ENCODE measurements at places on chromosomes 5 and 9.

DNA sequence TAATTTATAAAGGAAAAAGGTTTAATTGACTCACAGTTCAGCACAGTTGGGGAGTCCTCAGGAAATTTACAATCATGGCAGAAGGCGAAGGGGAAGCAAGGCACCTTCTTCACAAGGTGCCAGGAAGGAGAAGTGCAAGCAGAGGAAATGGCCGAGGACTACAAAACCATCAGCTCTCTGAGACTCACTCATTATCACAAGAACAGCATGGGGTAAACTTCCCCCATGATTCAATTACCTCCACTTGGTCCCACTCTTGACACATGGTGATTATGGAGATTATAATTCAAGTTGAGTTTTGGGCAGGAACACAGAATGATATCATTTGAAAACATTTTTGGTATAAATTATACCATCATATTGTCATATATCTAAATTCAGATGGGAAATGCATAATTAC, 934.7 kb downstream of the CDH12 start:
- DNase-seq: no peak

DNA sequence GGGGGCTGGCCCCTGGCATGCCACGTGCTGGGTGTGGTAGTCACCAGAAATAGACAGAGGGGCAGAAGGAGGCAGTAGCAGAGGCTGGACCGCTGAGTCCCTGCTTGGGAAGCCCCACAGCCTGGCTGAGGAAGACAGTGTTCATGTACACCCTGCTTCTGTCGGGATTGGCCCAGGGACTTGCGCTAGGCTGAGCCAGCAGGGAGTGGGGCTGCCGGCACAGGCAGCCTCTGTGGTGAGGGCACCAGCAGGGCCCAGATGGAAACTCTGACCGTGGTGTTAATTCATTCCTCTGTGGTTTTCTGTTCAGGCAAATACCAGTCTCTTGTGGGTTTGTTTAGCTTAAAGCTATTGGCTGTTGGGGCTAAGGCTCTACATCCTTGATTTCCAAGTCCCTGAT, 108.6 kb upstream of the RAD23B start:
- no peak for DNase-seq

DNA sequence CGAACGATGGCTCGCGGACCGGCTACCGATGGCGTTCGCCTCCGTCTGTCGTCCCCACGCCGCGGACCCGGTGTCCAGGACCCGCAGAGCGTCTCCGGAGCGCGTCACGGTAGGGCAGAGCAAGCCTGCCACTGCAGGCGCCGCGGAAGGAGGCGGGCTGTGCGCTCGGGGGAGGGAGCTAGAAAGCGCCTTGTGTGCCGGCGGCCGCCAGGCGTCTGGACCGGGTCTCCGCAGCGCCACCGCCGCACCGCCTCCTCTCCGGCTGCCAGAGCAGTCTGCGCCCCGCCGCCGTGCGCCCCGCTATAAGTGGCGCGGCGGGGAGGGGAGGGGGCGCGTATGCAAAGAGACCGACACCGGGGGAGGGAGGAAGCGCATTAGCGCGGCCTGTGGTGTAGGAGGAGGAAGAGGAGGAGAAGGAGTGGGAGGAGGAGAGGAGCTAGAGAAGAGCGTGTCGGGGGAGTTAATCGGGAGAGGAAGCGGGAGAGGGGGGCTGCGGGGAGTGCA, at the start of gene ENC1:
TSS of gene ENC1 (minus strand) at position 279 of the 504 bp plus-strand sequence. CDS start 4,243 bp downstream, outside the sequence.
- peak; percentile 98 for DNase-seq

GRCh38 chr9:136784249-136784996, 6.7 kb upstream of the TMEM141 start:
- no peak for DNase-seq

DNA sequence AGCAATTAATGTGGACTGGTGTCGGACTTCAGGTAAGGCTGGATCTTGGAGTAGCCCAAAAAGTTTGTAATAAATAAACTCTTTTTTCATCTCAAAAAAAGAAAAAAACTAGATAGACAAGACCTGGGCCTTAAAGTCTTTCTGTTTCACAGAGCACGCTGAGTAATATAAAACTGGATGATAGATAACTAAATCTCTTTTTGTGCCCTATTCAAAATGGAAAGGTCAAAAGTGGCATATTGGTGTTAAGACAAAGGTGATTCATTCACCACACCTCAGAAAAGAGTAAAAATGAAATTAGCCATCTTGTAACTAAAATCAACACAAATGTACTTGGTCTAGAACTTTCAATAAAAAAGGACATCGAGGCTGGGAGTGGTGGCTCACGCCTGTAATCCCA, 30.3 kb upstream of the RFK start:
- DNase-seq: no peak

GRCh38 chr5:37810311-37810710, 29.5 kb downstream of the GDNF start:
- peak; percentile 12 for DNase-seq

- peak; percentile 55 for DNase-seq
Measured at GRCh38 chr9:88173378-88173999, 35.2 kb upstream of the SPATA31C2 start.

GRCh38 chr5:166341740-166342337, 1949.6 kb upstream of the WWC1 start:
- DNase-seq: no peak

DNA sequence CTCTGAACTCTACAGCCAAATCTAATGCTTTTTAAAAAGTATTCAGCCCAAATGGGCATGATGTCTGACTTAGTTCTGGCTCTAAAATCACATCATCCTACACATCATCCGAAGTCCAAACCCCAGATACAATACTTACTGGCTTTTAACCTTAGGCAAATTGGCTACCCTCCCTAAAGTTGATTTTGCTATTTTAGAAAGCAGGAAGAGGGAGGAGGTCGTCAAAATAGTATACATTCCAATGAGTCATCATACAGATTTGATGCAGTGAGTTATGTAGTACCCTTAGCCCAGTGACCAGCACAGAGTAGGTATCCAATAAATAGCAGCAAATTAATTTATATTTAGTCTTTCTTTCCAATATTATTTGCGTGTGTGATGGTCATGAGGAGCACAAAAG, 582.0 kb upstream of the TUSC1 start:
- DNase-seq: no peak

GRCh38 chr9:135060461-135061116, 26.9 kb upstream of the OLFM1 start:
- no peak for DNase-seq

DNA sequence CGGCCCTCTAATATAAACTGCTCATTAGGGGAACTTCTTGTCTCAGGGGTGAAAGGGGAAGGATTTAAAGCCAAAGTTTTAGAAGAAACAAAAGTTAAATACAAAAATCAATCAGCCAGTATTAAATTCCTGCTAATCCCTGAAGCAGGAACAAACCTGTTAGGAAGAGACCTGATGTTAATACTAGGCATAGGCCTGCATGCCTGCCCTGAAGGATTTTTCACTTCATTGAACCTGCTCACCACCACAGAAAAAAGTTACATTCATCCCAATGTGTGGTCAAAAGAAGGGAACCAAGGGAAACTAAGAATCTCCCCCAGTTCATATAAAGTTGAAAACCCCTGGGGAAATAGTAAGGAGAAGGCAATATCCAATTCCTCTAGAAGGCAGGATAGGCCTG, 9.4 kb upstream of the RNF180 start:
- no peak for DNase-seq

DNA sequence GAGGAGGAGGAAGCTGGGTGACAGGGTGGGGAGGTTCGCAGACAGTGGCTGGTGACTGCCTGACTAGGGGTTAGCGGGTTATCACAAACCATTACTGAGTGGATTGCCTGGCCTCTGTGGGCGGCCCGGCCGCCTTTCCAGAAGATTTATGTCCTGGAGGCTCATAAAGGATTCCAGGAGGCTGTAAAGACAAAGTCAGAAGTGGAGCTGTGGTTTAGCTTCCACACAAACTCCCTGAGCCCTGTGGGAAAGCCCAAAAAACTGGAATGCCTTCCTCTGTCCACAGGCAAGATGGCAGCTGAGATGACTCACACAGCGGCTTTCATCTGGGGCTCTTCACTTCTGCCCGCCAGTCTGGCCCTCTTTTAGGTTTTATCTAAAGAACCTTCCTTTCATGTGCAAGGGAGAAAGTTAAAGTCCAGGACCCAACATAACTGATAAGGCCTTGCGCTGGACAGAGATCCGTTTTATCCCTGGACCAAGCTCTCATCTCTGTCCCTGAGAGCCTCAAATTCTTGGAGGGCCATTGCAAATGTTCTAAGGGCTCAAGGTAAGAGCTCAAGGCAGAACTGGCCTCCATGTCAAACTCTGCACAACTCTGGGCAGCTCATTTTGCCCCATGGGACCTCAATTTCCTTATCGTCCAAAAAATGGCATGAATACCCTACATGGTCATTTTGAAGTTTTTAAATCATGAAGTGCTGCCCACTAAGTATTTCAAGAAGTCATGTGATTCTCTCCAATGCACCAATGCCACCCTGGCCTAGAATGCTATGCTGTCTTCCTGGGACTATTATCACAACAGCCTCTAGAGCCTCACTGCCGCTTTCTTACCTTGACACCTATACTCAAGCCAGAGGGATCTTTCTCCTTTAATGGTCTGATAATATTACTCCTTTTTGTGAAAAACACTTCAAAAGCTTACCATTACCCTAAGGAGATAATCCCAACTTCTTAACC, 249.4 kb upstream of the TRIM32 start:
- DNase-seq: no peak

DNA sequence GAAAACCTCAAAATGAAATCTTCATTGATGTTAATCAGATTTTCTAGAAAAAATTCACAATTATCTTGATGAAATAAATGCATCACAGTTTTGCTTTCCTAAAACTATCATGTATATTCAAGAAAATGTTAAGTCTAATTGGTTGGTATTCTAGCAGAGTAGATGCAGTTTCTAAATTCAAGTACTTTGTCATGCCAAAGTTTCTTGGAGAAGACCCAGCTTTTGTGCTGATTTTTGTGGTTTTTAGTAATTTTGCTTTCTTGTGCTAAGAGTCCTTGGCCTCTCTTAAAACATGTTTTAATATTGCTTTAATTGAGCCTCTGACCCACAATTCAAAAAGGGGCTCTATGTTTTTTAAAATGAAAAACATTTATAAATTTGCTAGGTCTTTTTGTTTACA, 924.8 kb upstream of the PTPRD start:
- DNase-seq: no peak

GRCh38 chr5:5288201-5288600, 134.3 kb upstream of the ICE1 start:
- no peak for DNase-seq

- no peak for DNase-seq
Measured at GRCh38 chr5:115440782-115441451, 103.7 kb downstream of the FEM1C start.

GRCh38 chr9:125475385-125475784, 213.8 kb downstream of the GAPVD1 start:
- DNase-seq: no peak

DNA sequence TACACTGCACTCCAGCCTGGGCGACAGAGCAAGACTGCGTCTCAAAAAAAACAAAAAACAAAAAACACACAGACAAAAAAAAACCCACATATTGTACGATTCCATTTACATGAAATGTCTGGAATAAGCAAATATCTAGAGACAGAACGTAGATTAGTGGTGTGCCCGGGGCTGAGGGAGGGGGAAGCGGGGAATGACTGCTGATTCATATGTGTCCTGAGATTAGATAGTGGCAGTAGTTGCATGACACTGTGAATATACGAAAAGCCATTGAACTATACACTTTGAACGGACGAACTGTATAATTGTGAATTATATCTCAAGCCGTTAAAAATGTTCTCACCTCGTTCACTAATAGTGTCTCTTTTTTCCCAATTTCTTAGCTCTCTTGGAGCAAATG, 23.9 kb downstream of the FGF1 start:
- no peak for DNase-seq

DNA sequence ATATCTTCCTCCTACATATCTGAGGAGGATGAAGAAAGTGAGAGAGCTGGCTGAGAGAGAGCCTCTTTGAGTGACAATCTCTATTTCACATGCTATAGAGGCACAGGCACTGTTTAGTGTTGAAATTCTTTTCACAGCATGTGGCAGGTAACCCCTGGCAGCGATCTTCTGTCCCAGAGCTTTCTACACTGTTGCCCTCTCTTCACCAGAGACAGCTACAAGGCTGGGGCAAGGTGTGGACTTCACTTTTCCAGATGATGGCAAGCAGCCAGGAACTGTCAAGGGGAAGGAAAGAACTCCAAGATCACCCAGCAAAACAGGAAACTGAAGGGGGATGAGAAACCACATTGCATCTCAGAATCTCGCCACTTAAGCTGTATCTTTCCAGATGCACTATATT, 205.2 kb downstream of the CAAP1 start:
- peak; percentile 30 for DNase-seq

DNA sequence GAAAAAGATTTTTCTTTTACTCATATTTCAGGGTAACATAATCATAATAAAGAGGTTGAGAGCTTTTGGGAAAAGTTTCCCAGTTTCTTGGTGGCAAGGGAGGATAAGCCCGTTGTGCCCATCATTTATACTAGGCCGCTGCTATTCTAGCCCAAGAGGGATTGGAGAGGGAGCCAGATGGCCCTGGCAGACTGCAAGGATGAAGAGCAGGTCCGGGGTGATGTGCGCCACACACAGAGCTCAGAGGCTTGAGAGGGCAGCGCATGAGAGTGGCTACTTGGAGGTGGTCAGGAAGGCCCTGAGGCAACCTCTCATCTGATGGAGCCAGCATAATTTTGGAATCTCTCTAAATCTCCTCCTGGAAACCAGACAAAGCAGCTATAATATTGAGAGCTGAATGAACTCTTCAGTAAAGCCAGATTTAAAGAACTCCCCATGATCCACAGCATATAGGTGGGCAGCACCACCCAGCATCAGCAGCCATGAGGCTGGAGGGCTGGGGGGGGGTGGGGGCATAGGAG, 110.1 kb downstream of the MED27 start:
- DNase-seq: no peak

DNA sequence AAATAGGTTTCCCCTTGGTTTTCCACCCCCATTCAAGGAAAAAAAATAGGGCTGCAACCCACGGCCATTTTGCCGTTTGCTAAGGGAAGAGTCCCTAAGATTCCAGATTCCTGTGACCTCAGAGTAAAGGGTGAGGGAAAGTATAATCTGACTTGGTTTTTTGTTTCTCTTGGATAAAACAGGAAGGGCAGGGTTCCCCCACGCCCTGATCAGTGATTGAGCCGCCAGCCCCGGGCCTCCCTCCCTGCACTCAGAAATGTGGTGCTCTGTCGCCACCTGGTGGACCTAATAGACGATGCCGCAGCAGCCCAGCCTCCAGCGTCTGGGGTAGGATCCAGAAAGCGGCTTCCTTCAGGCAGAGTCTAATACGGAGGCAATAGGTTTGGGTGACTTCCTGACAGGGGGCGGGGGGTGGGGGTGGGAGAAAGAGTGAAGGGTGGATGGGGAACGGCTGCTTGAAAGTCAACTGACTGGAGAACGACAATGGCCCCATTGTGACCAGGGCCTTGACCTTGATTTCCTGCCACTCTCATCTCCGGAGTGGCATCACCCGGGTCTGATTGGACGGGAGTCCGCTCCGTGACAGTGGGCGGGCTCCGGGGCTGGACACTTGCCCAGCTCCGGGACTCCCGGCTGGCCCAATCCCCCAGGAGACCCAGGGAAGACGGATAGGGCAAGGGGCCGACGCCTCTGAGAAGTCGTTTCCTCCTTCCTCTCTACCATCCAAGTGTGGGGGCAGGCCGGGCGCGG, 17.8 kb upstream of the CYSTM1 start:
- peak; percentile 95 for DNase-seq
